Suppressor macrophage (primary cell): ENCODE measurements at places on chromosomes 3 and 15.

DNA sequence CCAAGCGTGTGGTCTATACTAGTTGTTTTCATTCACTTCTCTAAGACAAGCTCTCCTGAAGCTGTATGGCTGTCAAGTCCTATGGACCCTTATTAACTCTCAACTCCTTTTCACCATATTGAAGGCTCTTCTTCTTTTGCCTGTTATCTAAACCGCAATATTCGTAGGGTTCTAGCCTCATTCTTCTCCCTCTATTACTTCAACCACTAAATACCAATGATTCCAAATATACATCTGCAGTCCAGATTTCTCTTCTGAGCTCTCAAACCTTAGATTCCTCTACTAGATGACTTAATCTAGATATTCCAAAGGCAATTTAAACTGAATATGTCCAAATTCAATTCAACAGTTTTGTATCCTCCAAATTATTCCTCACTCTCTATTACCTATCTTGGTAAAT is 24.6 kb downstream of the AQR start:
- no peak for DNase-seq

DNA sequence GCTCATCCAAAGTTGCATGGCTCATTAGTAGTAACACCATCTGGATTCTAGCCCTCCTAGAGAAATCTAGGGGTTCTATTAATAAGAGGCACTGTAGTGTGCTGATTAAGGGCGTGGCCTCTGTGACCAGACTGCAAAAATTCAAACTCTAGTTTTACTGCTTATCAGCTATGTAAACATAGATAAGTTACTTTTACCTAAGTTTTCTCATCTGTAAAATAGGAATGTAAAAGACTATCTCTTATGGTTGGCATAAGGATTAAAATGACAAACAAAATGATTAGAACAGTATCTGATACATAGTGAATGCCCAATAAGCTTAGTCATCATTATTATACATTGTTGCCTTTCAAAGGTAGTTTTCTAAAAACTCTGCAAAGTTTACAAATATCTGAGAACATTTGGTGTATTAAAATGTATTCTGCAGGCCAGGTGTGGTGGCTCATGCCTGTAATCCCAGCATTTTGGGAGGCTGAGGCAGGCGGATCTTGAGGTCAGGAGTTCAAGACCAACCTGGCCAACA is 4.5 kb downstream of the PTX3 start:
- DNase-seq = no peak

- no peak for DNase-seq
Measured at GRCh38 chr3:136332302-136332701, 82.2 kb downstream of the PCCB start.

- peak; percentile 90 for DNase-seq
Measured at GRCh38 chr3:122767540-122768372, 25.9 kb downstream of the HSPBAP1 start.

- no peak for DNase-seq
Measured at GRCh38 chr3:142977399-142977728, 13.9 kb upstream of the PAQR9 start.

DNA sequence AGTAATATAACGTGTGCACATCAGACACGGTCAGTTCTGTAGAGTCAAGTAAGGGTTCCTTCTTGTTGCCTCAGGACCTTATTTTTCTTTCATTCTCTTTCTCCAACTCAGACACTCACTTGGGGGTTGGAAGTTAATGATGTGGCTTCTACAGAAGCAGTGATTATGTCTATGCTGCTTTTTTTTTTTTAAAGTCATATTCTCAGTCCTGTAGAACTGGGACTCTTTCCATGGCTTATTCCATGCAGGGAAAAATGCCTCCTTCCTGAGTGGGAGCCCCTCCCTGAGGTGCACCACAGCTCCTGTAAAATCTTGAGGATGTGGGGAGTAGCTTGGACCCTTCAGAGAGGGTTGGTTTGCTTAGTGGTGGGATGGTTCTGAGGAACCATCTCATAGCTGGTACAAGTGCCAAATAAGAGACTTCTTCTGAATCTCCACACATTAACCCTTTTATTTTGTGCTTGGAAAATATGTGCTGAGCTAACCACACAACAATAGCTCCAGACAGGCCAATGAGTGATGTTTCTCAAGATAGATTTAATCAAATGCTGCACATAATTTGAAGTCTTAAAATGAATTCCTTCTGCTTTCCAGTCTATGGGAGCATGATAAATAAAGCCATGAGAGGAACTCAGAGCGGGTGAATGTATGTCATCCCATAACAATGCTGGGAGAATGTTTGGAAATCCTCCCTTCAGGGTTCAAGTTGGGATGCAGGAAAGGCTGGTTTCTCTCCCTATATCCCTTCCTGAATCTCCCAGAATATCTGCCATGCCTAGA is 23.3 kb upstream of the FSTL1 start:
- DNase-seq = no peak

DNA sequence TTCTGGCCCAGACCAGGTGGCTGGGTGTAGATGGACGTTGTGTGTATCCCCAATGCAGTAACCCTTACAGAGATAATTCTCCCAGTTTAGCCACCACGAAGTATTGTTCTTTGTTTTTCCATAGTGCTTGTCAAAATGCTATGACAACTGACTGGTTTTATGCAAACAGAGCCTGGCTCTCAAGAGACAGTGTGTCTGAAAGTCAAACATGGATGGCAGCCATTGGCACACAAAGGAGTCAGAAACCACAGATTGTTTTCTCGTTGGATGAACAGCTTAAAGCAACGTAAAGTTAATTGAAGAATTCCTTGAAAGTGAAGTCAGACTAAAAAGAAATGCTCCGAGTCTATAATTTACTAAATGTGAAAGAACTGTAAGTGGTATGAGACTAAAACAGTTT is 91.2 kb downstream of the FILIP1L start:
- no peak for DNase-seq

DNA sequence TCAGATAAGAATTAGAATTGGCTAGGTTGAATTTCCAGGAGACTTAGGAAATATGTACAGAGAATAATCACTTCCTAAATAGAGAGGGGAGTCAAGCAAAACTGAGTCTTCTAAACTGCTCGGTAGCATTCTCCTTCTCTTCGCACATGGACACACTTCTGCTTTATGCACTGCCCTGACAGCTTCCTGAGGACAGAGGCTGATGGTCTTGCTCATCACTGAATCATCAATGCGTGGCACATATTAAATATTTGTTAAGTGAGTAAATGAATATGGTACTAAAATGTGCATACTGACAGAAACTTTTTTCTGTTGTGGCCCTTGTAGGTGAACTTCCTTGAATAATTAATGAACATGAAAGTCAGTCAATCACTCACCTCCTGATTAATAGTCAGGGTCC is 315.5 kb downstream of the FHIT start:
- peak; percentile 60 for DNase-seq

- no peak for DNase-seq
Measured at GRCh38 chr3:58514405-58514804, 22.5 kb downstream of the KCTD6 start.

DNA sequence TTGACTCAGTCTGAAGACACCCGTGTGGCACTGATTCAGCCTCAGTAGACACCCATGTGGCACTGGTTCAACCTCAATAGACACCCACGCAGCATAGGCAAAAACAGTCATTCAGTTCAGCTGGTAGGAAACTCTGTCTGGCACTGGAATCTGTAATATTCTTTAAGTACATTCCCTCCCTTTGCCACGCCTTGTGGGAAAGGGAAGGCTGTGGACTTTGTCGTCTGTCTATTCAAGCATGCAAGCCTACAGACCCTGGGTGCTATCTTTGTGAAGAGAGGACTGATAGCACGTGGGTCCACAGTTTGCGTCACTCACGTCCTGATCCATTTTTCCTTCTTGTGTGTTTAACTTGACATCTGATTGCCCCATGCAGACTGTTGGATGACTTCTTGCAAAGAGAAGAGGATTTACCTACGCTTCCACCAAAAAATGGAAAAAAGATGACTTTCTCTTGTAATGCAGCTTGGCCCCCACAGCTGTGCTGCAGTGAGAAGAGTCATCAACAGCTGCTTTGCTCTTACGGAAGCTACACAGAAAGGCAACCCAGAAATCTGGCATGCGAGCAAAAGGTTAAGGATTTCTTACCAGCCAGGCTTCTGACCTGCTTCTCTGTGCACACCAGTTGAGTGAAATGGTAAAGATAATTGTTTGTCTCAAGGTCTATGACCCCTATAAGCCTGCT is 278.1 kb downstream of the ULK4 start:
- DNase-seq = no peak

- no peak for DNase-seq
Measured at GRCh38 chr15:33716025-33716424, 252.3 kb upstream of the CHRM5 start.

DNA sequence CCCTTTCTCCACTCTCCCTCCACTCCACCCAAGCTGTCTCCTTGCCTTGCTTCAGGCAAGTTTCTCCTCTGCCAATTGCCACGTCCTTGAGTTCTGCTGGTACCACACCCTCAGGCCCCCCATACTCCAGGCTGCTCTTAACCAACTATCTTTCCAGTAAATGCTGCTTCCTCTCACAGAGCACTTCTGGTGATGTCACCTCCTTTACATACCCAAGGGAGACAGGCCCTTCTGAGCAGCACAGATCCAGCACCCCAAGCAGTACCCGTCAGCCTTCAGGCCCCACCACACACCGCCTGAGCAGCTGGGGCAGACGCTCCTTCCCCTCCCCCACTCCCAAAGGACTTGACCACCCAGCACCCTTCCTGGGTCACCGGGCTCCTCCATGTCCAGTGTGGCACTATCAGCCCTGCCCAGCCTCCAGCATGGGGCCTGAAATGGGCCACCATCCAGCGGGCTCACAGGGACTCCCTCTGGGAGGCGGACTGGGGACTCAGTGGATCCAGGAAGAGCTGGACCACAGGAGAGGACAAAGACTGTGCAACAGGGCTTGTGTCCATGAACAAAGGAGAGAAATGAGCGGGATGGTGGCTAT is 50.2 kb downstream of the KLF15 start:
- no peak for DNase-seq

DNA sequence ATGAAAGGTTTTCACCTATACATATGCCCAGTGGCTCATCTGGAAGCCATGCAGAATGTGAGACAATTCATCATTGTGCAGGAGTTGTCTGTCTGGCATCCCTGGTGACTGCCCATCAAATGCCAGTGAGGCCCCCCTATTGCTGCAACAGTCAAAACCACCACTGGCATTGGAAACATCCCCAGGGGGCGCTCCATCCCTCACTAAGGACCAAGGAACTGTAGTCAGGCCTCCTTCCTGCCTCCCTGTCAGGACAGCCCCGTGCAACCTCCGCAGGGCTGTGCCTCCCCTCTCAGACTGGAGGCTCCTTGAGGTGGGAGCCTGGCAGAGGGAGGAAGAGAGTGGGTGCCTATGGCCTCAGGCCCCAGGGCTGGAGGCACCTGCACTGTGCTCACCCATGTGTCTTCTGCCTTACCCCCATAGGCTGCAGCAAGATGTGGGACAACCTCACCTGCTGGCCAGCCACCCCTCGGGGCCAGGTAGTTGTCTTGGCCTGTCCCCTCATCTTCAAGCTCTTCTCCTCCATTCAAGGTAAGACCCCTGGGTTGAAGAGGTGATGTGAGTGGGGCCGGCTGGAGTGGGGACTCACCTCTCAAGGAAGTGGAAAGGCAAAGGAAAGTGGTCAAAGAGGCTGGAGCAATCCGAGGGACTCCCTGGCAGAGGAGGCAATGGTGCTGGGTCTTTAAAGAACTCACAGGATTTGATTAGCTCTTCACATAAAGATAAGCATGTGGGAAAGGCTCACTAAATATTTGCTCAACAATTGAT is 16.5 kb downstream of the VIPR1 start:
- no peak for DNase-seq

GRCh38 chr3:125028657-125029056 is 27.1 kb downstream of the HEG1 start:
- DNase-seq = no peak

DNA sequence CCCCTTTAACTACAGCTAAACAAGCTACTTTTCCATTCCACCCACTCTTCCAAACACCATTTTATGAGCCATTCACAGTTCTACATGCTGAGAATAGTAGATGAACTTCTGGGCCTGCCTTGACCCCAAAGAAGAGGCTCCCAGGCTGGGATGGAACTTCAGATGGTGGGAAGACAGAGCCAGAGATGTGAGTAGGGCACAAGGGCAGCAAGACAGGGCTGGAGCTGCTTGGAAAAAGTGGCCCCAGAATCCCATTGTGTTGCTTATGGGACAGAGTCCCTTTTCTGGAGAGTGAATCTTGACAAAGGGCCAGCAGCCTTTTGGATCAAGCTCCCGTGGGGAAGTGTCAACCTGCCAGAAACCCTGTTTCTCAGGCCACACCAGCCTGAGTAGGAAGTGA is 516.5 kb upstream of the PPP2R3A start:
- DNase-seq = no peak

- peak; percentile 85 for DNase-seq
Measured at GRCh38 chr3:172522871-172523818, at the start of gene TNFSF10. Gene TNFSF10 (minus strand): TSS chr3:172523430. CDS start chr3:172523384, 46 bp downstream.
